ENCODE measurements at places on chromosomes 5 and 9.

DNA sequence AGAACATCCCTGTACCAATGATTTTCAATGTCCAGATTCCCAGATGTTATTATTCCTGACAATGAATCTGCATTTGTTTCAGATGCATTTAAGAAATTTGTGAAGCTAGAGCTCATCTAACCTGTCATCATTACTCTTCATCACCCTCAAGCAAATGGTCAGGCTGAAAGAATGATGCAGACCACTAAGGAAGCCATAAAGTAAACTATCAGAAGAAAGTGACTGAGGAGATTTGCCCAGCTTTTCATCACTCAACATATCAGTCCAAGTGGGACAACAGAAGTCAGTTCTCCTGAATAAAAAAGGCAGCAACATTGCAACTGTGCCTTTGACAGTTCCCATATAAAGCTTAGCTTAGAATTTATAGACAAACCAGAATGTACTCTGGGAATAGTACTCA lies 419.9 kb downstream of the PDE4D start:
- DNase-seq = no peak

DNA sequence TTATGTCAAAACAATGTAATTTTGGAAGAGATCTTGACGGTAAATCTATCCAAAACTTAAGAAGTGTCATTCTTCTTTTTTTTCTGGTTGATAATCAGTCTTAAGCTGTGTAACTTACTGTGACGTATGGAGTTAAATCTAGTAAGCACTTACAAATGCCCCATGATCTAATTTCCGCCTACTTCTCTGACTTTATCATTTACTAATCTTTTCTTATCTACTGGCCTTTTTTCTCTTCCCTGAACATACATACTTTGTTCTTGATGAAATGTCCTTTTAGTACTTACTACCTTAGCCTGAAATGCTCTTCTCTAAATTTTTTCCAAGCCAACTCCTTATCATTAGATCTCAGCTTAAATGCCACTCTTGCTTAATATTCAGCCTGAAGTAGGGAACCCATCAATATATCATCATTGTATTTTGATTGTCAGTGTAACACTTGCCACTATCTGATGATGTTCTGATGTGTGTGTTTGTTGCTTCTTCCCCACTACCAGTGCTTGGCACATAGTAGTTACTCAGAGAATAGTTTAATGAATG lies 27.6 kb downstream of the AP3S1 start:
- no peak for DNase-seq

GRCh38 chr9:78938821-78939220 lies 632.9 kb upstream of the TLE4 start:
- DNase-seq = no peak

- DNase-seq = no peak
These were observed 143.4 kb upstream of the IER5L start for GRCh38 chr9:129321286-129322021.

- DNase-seq = no peak
These were observed 13.0 kb downstream of the CDKN2AIPNL start for GRCh38 chr5:134398609-134399155.
